Stimulated activated CD4-positive, alpha-beta T cell treated with anti-CD3 and anti-CD28 coated beads, Interleukin-1b, Interleukin-23, amount 100 ng/mL, for 1 hour (primary cell): ENCODE measurements at places on chromosomes 3 and 15.

GRCh38 chr3:71225951-71226564, 357.5 kb downstream of the FOXP1 start:
- no peak for DNase-seq

- DNase-seq, result no peak
Observed at GRCh38 chr15:40182358-40183029, 21.6 kb downstream of the BUB1B start.

GRCh38 chr15:87345961-87346360, 910.6 kb downstream of the NTRK3 start:
- no peak for DNase-seq

DNA sequence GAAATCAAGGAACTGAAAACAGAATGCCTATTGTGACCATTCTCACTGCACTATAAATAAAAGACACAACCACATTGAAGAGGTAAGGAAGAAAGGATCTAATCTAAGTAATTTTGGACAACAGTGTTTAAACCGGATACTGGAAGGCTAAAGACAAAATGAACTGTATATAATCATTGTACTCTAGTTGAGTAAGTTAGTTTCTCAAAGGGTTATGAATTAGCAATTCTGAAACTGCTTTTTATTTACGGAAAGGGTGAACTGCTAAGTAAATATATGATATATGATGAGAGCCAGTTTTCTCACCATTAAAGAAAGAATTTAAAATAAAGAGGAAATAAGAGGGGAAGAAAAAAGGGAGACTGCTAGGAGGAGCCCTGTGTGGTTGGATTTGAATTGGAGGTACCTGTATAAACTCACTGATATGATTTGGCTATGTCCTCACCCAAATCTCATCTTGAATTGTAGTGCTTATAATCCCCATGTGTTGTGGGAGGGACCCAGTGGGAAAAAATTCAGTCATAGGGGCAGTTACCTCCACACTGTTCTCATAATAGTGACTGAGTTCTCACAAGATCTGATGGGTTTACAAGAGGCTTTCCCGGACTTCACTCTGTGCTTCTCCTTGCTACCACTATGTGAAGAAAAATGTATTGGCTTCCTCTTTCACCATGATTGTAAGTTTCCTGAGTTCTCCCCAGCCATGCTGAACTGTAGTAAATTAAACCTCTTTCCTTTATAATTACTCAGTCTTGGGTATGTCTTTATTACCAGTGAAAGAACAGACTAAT, 607.7 kb downstream of the PYDC2 start:
- DNase-seq, result no peak

GRCh38 chr15:89998141-89998661, 2.9 kb upstream of the ZNF710 start:
- no peak for DNase-seq

GRCh38 chr15:35289024-35289617, 204.0 kb upstream of the NANOGP8 start:
- DNase-seq, result no peak

- no peak for DNase-seq
Observed at GRCh38 chr3:131795390-131796090, 239.3 kb downstream of the CPNE4 start.

DNA sequence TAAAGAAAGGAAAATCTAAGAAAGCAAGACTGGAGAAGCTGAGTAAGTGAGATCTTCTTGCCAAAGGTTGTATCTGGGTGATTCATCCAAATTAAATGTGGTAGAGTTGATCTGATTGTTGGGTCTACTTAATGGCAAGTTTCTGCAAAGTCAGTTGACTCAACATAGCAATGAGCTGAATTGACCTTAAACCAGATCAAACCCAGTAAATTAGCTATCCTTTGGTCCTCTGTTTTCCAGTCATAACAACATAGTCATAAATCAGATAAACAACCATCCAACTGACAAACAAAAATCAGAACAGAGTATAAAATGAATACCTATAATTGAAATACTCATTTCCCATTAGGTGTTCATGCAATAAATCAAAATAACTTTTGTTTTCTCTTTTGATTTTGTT, 142.6 kb upstream of the CFAP20DC start:
- no peak for DNase-seq

DNA sequence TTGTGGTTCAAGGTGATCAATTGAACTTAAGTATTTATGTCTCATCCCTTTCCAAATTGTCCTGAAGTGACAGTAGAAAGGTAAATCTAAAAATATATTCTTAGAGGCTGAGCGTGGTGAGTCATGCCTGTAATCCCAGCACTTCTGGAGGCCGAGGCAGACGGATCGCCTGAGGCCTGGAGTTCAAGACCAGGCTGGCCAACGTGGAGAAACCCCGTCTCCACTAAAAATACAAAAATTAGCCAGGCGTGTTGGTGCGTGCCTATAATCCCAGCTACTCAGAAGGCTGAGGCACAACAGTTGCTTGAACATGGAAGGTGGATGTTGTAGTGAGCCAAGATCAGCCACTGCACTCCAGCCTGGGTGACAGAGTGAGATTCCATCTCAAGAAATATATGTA, 226.6 kb downstream of the DPH6 start:
- DNase-seq, result no peak

DNA sequence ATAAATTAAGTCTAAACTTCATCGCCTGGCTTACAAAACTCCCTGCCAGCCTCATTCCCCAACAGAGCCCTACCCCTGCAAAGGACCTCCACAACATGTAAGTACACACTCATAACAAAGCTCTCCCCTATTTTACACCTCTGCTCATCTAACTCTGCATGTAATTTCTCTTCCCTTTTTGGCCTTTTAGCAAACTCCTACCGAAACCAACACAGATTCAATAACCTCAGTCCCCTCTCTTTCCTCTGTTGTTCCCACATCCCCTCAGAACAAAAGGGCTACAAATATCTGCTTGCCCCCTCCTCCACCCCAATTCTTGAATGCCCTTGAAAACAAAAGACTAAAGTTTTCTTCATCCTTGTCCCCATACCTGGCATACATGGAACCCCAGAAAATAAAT, 662 bp downstream of the UBL7 start:
- no peak for DNase-seq

GRCh38 chr3:151816091-151816604, 2.2 kb downstream of the AADAC start:
- DNase-seq, result no peak

DNA sequence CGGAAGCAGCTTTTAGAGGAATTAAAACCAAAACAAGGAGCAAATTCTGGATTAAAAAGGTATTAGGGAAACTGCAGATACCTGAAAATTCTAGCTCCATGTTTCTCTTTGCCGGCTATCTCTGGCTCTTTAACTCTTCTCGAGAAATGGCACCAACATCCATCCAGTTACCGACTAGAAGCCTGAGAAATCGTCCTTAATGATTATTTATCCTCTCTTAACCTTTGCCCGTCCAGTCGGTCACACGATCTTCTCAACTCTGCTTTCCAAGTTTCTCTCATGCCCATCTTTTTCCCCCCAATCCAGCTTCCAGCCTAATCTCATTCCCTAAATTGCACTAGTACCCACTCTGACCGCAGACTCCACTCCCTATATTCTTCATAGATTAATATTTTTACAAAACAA, 596 bp upstream of the SGO1 start:
- DNase-seq, result no peak

GRCh38 chr3:132867526-132867925, 145.3 kb upstream of the NPHP3 start:
- no peak for DNase-seq

- no peak for DNase-seq
Observed at GRCh38 chr15:58077427-58077826, 11.9 kb upstream of the ALDH1A2 start.

GRCh38 chr15:71411538-71412482, 296.5 kb downstream of the THSD4 start:
- no peak for DNase-seq

DNA sequence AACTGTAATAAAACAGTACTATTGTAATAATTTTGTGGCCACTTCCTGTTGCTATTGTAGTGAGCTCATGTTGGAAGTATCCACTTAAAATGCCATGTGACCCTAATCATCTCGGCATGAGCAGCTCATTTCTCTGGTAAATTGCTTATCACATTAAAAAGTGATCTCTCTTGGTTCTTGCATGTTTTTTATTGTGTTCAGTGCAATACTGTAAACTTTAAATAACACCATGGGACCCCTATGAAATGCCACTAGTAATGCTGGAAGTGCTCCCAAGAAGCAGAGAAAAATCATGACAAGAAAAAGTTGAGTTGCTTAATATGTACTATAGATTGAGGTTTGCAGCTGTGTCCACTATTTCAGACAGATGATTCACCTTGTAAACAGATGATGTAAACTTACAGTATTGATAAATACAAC, 45.6 kb downstream of the NMD3 start:
- DNase-seq, result no peak

- no peak for DNase-seq
Observed at GRCh38 chr15:74202452-74203401, at the start of gene STRA6. TSS of gene STRA6 (minus strand) at chr15:74202787. CDS start at chr15:74202267, 520 bp downstream.

DNA sequence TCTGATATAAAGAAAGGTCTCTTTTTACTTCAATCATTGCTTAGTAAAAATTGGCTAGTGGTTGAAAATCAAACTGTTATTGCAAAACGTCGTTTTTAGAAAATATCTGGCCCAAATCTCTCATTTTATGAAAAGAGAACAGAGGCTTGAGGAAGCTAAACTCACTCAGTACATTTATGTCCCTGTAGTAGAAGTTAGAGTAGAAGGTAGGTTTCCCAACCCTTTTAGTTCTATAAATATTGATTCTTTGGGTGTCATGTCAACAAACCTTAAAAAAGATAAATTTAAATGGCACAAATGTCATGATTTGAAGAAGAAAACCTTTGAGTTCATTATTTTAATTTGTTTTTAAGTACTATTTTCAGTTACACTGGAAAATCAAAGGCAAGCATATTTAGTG, 722.3 kb upstream of the NECTIN3 start:
- no peak for DNase-seq

- DNase-seq, result no peak
Observed at GRCh38 chr15:100768501-100768931, 111.1 kb upstream of the ALDH1A3 start.

GRCh38 chr3:156407617-156408225, 147.2 kb downstream of the SSR3 start:
- DNase-seq, result no peak

DNA sequence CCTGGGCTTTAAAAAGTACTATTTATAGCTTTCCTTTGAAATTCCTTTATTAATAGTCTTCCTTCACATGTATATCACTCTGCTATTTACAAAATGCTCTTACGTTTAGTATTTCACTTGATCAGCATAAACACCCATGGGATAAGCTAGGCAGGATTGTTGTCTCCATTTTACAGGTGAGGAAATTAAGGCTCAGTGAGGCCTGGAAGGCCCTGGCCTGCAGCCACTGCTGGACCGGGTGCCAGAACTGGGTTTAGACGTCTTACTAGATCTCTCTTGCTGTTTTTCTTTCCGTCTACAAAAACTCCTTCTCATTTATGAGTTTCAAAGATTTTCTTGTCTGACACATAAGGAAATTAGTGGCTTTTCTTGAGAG, 236.4 kb downstream of the LPP start:
- no peak for DNase-seq

GRCh38 chr3:170180079-170180907, 1.2 kb downstream of the PHC3 start:
- no peak for DNase-seq

DNA sequence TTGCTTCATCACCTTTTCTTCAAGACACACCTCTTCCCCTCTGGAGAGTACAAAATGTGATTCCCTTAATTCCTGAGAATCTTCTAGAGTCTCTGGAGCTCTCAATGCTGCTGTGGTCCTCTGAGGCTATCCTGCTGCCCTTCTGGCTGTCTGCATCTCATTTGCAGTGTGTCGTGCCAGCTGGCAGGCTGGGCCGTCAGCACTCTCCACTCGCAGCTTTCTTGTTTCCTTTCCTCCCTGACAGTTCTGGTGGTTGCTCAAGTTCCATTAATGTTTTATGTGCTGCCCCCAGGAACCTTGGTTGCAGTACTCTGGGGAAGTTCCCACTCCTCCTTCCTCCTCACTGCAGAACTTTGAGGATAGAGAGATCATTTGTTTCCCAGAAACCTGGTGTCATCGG, 210.8 kb upstream of the ROPN1 start:
- no peak for DNase-seq

GRCh38 chr3:187227658-187228258, 30.5 kb downstream of the RTP1 start:
- DNase-seq, result no peak

DNA sequence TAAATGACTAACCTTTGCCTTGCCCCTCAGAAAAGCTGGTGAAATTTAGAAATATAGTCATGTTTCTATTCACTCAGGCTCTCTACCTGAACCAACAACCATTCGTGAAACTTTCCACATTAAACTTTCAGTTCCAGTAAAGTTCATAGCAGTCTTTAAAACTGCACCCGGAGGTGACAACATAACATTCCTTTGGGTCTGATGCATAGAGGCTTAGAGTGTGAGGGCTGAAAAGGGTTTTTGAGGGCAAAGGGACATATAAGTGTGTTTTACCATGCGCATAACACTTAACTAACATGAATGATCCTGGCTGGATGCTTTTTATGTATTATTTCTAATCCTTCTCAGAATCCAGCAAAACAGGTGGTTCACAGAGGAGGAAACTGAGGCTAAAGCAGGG, 471.7 kb upstream of the MCTP2 start:
- DNase-seq, result no peak

DNA sequence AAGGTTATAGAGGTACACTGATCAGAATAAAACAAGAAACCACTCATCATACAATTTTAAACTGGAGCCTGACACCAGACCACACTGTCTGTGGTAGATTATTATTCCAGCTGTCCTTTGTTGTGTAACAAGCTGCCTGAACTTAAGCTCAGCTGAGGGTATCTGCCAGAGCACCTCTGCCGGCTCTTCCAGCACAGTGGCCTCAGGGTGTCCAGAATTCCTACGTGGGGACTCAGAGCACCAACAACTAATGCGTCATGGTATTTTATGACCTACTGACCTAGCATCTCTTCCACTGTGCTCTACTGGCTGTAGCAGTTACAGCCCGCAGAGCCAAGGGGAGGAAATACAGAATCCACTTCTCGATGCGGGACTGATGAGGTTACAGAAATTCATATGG, 15.6 kb upstream of the RAF1 start:
- DNase-seq, result no peak

DNA sequence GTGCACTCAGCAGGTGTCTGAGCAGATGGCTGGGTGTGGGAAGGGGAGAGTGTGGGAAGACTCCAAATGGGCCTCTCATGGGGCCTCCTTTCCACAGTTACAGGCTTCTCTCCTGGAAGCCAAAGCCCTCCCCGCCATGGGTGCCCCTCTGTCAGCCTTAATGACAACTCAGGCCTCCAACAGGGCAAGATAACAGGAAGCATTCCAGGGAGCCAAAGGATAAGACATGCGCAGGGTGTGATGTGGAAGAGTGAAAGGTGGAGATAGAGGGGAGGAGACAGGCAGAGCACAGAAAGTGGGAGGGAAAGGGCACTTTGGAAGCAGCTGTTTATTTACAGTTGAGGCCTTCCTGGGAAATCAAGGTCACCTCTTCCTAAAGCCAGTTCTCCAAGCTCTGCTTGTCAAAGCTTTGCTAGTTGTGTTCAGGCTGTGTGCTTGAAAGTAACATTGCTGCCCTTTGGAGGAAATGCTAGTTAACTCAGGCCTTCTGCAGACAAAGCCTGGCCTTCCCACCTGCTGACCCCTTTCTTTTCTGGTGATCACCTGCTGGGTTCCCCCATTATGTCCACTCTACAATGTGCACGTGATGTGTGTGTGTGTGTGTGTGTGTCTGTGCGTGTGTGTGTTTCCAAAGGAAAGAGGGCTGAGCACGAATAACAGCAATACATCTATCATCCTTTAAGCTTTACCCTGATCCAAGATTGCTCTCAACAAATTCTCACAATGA, 35.2 kb upstream of the SMAD3 start:
- DNase-seq, result no peak
